Left cardiac atrium (tissue), 4 donors: ENCODE measurements at places on chromosomes 5 and 9. TPM values are rescaled to one million over a fixed set of nuclear protein-coding genes. Genes with fewer than 3 reads are reported as not detected.
A peak's percentile ranks its signal among the peaks of the same experiment; 100 is the strongest.

Gene OR13C9
- not detected for total RNA-seq

DNA sequence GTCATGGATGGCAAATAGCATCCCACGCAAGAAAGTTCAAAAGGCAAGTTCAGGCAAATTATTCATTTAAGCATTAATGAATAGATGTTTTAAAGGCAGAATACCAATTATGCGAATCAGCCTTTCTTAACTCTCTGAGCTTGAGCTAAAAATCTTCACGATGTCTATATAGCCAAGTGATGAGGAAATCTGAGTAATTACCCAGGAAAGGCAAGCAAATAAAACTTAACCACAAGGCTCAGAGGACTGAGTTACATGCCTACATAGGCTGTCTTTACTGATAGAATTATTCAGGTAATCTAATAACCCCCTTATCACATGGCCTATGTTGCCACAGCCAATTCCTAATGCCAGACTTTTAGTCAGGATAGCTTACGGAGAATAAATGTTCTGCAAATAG, 120.8 kb upstream of the MTAP start:
- DNase-seq, result no peak

DNA sequence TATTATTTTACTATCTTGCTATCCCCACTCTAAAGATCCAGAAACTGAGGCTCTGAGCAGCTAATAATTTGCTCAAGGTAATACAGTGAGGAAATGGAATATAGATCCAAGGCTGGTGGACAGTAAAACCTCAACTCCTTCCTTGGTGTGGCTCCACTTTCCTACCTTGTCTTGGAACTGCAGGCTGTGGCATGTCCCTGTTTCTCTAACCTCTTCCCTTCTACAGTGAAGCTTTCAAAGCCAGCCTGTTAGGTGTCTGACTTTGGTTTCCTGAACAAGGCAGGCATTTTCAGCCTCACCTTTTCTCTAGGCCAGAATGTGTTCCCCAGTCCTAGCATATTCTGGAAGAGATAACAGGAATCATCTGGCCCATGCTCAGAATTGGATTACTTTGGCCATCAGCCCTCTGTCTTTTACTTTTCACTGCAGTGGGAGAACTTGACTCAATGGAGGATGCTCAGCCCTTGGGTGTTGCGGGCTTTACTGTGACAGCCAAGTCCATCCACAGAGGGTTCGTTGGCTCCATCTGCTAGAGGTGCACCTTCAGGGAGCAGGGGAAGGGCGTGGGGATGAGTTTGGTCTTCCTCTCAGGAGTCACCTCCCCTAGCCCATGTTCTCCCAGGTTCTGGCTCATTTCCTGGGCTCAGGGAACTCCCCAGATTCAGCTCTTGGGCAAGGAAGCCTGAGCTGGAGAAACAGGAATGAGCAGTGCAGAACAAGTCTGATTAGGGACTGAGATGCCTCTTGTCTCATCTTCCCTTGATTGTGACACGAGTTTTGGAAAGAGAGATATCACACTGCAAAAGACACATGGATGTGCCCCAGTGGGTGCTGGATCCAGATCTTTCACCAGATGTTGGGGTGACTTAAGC, 1.1 kb downstream of the NIPAL4 start:
- DNase-seq, result no peak

DNA sequence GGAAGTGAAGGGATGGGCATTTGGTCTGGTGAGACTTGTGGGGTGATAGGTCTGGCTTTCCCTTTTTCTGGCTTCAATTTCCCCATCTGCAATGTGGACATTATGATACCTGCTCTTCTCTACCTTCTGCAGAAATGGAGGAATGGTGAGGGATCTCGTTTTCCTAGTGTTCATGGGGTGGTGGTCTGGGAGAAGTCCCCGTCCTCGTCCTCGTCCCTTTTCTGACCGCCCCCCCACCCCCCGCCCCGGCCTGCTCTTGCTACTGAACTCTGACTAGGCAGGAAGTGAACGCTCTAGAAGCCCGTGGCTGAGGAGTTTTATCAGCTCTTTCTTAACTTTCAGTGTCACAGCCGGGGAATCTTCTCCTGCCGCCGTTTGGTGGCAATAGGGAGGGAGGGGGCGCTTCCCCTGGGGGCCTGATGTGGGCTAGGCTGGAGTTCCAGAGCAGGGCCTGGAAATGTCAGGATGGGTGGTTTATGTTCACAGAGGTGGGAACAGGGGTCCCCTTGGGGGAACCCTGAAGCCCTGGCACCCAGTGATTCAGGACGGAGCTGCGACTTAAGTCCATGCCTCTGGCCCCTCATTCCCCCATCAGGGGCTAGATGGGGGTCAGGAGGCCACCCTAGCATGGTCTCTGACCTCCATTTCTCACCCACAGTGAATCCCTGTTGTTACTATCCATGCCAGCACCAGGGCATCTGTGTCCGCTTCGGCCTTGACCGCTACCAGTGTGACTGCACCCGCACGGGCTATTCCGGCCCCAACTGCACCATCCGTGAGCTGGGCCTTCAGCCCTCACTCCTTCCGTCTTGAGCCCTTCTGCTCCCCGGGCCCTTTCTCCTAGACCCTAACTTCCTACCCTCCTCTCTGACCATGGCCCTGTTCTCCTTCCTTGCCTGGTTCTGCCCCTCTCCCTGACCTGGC, 6.7 kb downstream of the PTGS1 start:
- peak; percentile 16 for DNase-seq
